ENCODE measurements at places on chromosomes 1 and 21. TPM values are rescaled to one million over a fixed set of nuclear protein-coding genes. Genes with fewer than 3 reads are reported as not detected.

The ZNF124 gene
- 30.4 TPM for total RNA-seq

The ADGRB2 gene
- total RNA-seq = 14.0 TPM

The SELP gene
- total RNA-seq = 0.22 TPM

The GBP1 gene
- 27.8 TPM for total RNA-seq

The OPTC gene
- total RNA-seq = not detected

The NR1I3 gene
- total RNA-seq = not detected

The ABCA4 gene
- 0.29 TPM for total RNA-seq

The RHD gene
- not detected for total RNA-seq

The WNT9A gene
- 0.66 TPM for total RNA-seq

The DRAXIN gene
- not detected for total RNA-seq

The PRR9 gene
- 0.22 TPM for total RNA-seq

The PDZK1IP1 gene
- not detected for total RNA-seq

The TTC22 gene
- not detected for total RNA-seq

The HMGCS2 gene
- not detected for total RNA-seq

The PHGDH gene
- 173 TPM for total RNA-seq

The ATP1A4 gene
- total RNA-seq = not detected

The CRYAA gene
- not detected for total RNA-seq

The TRIM67 gene
- not detected for total RNA-seq

The DDI2 gene
- total RNA-seq = 19.0 TPM

The PRRX1 gene
- total RNA-seq = 370 TPM

The NECTIN4 gene
- total RNA-seq = 2.6 TPM

The VWA5B1 gene
- not detected for total RNA-seq

The LCE2C gene
- not detected for total RNA-seq

The ACTN2 gene
- total RNA-seq = not detected

The LELP1 gene
- not detected for total RNA-seq

The CENPL gene
- 3.1 TPM for total RNA-seq
